Prostate gland (tissue), 2 donors: ENCODE measurements at places on chromosomes 7 and 10. TPM values are rescaled to one million over a fixed set of nuclear protein-coding genes. Genes with fewer than 3 reads are reported as not detected.

RBM33 gene
- total RNA-seq: 33.2 TPM

EGFR gene
- 78.3 TPM for total RNA-seq

GPNMB gene
- total RNA-seq: 49.9 TPM

NYAP1 gene
- total RNA-seq: 0.73 TPM

NPSR1 gene
- not detected for total RNA-seq

PKD2L1 gene
- 0.34 TPM for total RNA-seq

BTBD16 gene
- total RNA-seq: 0.62 TPM

TET1 gene
- total RNA-seq: 6.0 TPM

TWIST1 gene
- total RNA-seq: 6.4 TPM

PLXDC2 gene
- 19.6 TPM for total RNA-seq

CLEC5A gene
- 1.1 TPM for total RNA-seq

ZPBP gene
- total RNA-seq: 13.6 TPM

TRIM73 gene
- total RNA-seq: 7.1 TPM

ERVW-1 gene
- total RNA-seq: not detected

TBX20 gene
- total RNA-seq: 1.2 TPM

TAS2R40 gene
- not detected for total RNA-seq

FFAR4 gene
- total RNA-seq: 0.18 TPM

OR2A1 gene
- total RNA-seq: not detected

POU6F2 gene
- 2.4 TPM for total RNA-seq

CPEB3 gene
- 10.6 TPM for total RNA-seq

GPC2 gene
- total RNA-seq: 2.8 TPM

SUN3 gene
- total RNA-seq: 4.5 TPM

TMEM213 gene
- 0.55 TPM for total RNA-seq

AFAP1L2 gene
- 34.1 TPM for total RNA-seq

MMP21 gene
- total RNA-seq: not detected

HIP1 gene
- total RNA-seq: 40.8 TPM

SPDYE8 gene
- not detected for total RNA-seq

FAM131B gene
- total RNA-seq: 0.32 TPM
